ENCODE measurements at places on chromosomes 2 and 18. TPM values are rescaled to one million over a fixed set of nuclear protein-coding genes. Genes with fewer than 3 reads are reported as not detected.

DNA sequence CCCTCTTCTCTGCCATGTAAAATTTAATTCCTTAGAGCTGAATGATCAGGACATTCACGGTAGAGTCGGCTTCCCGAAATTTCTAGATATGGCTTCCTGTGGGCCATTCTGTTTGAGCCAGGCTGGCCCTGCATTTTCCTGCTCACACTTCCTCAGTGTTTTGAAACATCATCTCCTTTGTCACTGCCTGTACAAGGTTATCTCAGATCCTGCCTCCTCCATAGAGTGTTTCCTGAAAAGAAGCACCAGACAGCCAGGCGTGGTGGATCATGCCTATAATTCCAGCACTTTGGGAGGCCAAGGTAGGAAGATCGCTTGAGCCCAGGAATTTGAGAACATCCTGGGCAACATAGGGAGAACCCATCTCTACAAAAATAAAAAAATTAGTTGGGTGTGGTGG, 43.6 kb downstream of the GRHL1 start:
- H3K4me3 ChIP-seq: no peak overlapping the region
- H3K27me3 ChIP-seq: no peaks in the 10 kb centered on the region
- H3K36me3 ChIP-seq: peaks cover 4% of the 10 kb centered on the region
- H3K4me1 ChIP-seq: peaks cover 7% of the 10 kb centered on the region

DNA sequence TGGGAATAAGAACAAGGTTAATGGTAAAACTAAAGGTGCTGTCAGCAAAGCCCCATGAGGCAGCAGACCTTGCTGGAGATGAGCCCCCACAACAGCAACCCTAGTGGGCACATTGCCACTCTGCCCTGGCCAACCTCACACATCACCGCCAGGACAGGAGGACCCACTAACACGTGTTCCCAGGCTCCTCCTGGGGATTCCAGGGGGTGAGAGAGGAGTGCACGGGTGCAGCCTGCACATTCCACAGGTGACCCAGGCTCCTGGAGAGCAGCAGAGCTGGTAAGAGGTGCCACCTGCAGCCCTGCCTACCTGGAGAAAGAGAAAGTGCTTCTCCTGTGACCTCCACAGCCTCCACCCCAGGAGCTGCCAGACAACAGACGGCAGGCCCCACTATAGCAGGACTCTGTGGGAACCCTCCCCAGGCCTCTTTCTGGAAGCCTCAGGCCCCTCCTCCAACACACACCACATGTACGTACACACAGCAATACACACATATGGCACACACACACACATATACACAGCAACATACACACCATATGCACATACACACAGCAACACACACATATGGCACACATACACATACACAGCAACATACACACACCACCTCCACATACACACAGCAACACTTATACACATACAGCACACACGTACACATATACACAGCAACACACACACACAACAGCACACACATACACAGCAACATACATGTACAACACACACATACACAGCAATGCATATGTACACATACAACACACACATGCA, 187.1 kb downstream of the GLI2 start:
- DNase-seq: no peak
- no peak overlapping the region for H3K4me3 ChIP-seq
- H3K4me1 ChIP-seq: no peaks in the 10 kb centered on the region
- H3K27ac ChIP-seq: no peak overlapping the region

- no peaks in the 10 kb centered on the region for H3K27me3 ChIP-seq
- H3K4me3 ChIP-seq: no peak overlapping the region
- DNase-seq: no peak
Measured at GRCh38 chr18:76505614-76506013, 10.6 kb upstream of the ZNF516 start.

DNA sequence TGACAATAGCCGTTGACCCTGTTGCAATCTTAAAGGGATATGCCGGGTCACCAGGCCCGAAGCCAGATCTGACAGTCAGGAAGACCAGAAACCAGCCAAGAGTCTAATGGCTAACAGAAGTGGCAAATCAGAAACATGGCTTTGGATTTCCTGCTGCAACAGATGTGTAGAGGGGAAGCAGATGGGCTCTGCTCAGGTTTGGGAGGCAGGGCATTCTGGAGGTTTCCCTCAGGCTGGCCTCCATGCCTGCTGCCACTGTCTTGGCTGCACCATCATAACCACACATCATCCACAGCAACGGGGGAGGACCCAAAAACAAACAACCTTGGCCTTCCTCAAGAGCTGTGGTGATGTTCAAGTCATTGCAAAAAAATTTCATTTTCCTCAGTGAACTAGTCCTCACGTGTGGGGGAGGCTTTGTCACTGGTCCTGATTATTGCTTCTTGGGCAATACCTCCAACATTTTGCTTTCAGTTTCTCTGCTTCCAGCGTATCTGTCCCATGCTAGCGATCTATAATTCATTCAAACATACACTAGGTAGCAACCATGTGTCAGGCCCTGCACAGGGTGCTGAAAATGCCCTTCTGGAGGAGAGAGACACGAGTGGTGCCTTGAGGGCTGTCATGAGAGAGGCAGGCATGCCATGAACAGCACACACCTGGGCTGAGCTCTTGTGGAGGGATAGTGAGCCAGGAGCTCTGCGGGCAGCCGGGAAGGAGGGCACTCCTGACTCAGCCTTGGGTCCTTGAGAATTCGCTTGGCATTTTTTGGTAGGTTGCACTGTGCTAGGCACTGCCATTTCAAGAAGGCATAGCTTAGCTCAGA, 48.2 kb upstream of the LGALSL start:
- H3K4me3 ChIP-seq: peak overlapping the region; percentile 17
- peaks cover 55% of the 10 kb centered on the region for H3K4me1 ChIP-seq
- H3K27me3 ChIP-seq: no peaks in the 10 kb centered on the region
- no peaks in the 10 kb centered on the region for H3K36me3 ChIP-seq

DNA sequence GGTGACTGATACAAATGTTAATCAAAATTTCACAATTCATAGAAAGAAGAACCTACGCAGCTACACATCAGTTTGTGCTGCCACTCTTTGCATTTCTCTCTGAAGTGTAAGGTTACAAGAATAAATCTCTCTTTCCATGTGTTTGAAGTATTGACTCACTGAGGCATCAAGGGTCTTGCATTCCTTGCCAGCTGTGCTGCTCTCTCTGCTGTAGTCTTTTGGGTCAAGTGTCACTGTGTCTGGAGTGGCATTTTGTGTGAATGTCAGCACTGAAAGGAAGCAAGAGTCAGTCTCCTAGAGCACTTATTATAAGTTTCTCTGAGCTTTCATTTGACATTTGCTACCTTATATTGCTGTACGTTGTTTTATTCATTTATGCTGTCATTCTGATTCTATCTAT, 1696.1 kb upstream of the LRRTM1 start:
- H3K27ac ChIP-seq: no peak overlapping the region
- H3K36me3 ChIP-seq: no peaks in the 10 kb centered on the region
- H3K4me3 ChIP-seq: no peak overlapping the region
- no peaks in the 10 kb centered on the region for H3K27me3 ChIP-seq
- no peaks in the 10 kb centered on the region for H3K4me1 ChIP-seq
- no peak for DNase-seq

Gene THAP4
- polyA plus RNA-seq: 35.7 TPM

Gene RAB27B
- polyA plus RNA-seq: 9.6 TPM

Gene ARHGEF4
- 5.4 TPM for polyA plus RNA-seq

Gene FTCDNL1
- polyA plus RNA-seq: 3.3 TPM

Gene ACOXL
- 0.07 TPM for polyA plus RNA-seq

Gene CNRIP1
- 18.6 TPM for polyA plus RNA-seq

Gene TRIM43
- not detected for polyA plus RNA-seq
